ENCODE measurements at places on chromosomes 12 and 14.

- DNase-seq: peak; percentile 46
Observed at GRCh38 chr12:56346675-56347074, 8.0 kb downstream of the IL23A start.

- no peak for DNase-seq
Observed at GRCh38 chr12:50750366-50750765, 13.5 kb upstream of the ATF1 start.

- DNase-seq: no peak
Observed at GRCh38 chr12:51196547-51196946, 21.3 kb downstream of the POU6F1 start.

DNA sequence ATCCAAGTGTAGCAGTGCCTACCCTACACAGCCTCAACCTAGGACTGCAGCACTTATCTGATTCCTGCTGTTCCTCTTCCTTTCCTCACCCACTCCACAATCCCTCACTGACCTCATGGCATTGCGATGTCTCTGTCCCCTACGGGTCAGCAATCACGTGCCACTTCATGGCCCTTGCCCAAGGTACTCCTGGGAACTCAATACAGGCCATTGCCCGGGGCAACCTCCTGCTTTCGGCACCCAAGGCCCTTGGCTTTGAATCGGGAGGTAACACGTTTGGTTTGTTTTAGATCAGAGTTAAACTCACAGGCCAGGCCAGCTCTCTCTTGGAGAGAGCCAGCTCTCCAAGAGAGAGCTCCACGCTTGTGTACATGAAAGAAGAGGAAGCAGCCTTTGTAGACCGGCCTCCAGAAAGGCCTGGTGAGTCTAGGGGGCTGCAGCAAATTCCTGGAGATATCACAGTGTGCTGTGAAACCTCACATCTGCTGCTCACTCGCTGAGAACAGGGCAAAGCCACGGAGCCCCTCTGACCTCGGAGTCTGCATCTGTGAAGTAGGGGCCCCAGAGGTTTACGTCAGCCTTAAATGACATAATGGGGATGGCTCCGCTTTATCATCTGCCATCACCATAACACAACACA is 12.2 kb downstream of the CLMN start:
- DNase-seq: no peak

DNA sequence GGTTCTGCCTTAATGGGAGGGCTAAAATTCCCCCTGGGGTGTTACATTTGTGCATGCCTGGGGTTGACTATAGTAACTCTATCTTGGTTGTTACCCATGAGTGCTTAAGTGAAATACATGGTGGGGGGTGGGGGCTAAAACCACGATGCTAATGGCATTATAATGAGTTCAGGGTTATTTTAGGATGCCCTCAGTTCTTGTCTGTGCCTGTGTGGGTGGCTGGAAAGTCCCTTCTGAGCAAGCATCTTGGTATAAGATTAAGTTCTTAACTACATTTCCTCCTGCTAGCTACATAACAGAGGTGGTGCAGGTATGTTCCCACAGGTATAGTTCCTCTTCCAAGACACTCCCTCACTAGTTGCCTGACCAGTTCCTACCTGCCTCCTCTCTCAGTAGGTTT is 822.3 kb downstream of the LRFN5 start:
- DNase-seq: no peak

GRCh38 chr12:25557830-25558436 is 4.8 kb upstream of the LMNTD1 start:
- no peak for DNase-seq

DNA sequence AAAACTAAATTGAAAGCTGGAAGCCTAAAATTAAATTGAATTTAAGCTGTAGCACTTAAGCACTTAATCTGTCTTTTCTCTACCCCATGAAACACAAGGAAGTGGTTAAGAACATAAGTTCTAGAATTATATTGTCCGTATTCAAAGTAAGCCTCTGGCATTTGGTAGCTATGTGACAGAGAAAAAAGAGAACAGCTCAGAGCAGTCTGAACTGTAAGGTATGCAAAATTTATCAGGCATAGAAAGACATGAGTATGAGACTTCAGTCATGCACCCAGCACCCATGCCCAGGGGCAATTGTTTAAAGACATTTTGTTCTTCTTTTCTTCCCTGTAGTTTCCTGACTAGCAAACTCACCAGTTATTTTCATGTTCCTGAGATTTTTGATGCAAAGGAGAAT is 116.7 kb downstream of the KCNMB4 start:
- no peak for DNase-seq

DNA sequence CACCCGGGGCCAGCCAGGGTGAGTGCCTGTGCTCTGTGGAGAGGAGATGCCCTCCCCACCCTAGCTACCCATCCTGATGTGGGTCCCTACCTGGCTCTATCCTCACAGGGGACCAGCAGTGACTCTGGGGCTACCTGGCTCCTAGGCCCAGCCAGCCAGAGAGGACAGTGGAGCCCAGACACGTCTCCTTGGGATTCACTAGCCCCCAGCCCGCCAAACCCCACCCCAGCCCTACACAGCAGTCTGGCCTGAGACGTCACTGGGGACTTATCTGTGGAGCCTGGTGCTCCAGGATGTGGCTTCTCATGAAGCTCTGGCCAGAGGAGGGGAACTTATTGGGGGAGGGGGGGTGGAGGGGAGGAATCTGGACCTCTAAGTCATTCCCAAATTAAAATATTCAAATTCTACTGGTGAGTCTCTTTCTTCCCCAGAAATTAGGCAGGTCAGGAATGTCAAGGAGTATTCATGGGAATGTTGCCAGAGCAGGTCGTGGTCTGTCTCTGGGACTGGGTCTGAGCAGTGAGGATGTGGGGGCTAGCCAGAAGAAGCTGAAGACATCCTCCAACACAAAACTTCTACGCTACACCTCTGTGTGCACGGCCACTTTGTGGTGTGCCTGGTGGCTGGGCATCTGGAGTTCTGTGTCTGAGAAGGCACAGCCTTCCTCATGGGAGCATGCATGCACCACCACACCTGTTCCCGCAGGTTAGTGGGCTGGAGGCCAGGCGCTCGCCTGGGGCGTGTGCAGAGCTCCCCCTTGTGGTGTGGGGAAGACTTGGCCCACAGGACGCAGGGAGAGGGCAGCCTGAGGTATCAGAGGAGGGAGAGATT is 2.7 kb downstream of the CMTM5 start:
- DNase-seq: peak; percentile 73

- no peak for DNase-seq
Observed at GRCh38 chr12:67650388-67651131, 2.0 kb downstream of the DYRK2 start.

- peak; percentile 74 for DNase-seq
Observed at GRCh38 chr12:3202734-3203446, 125.7 kb downstream of the TSPAN9 start.

- DNase-seq: no peak
Observed at GRCh38 chr12:129208566-129208965, 355.3 kb downstream of the GLT1D1 start.

All from activated CD4-positive, alpha-beta memory T cell treated with anti-CD3 and anti-CD28 coated beads for 36 hours (primary cell).